ENCODE measurements at places on chromosomes 12 and 14.

- no peak for DNase-seq
These were observed 23.2 kb downstream of the LGALS3 start for GRCh38 chr14:55152052-55152753.

GRCh38 chr14:36493761-36494160 lies 26.3 kb downstream of the NKX2-1 start:
- no peak for DNase-seq

DNA sequence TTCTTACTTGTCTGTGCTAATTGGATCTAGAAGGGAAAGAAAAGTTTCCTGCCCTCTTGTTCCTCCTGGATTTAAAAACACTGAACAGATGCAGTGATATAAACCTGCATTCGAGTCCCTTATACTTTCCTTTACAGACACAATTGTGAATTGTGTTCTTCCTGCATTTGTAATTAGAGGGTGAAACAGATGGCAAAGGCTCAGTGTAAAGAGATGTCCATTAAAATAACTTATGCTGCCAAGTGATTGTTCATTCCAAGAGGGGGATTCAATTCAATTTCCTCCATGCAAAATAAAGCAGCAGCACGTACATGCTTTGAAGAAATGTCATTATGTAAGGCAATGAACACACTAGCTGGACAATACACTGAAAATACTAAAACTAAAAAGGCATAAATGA lies 248.3 kb upstream of the LRIG3 start:
- DNase-seq: no peak

DNA sequence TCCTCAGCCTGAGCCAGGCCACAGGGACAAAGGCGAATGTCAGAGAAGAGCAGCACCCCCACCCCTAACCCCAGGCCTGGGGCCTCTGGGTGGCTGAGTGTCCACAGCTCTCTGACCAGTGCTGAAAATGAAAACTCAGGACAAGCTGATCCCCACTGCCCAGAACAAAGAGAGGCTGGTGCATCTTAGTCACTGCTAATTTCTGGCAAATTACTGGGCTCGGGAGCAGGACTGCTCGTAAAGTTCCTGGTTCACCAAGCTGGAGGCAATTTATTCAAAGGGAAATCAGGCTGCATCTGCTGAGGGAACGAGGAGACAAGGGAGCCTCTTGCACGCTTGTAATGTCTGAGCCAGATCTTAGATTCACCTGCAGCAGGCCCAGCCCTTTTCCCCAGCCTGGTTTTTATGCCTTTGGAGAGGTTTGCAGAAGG lies 43.2 kb downstream of the CALM1 start:
- no peak for DNase-seq

Data from substantia nigra (tissue), 51 donors.